Uterus (tissue), 4 donors: ENCODE measurements at places on chromosomes 4 and X. TPM values are rescaled to one million over a fixed set of nuclear protein-coding genes. Genes with fewer than 3 reads are reported as not detected.

GRCh38 chr4:165678236-165678935, 194.7 kb upstream of the TLL1 start:
- DNase-seq, result no peak

DNA sequence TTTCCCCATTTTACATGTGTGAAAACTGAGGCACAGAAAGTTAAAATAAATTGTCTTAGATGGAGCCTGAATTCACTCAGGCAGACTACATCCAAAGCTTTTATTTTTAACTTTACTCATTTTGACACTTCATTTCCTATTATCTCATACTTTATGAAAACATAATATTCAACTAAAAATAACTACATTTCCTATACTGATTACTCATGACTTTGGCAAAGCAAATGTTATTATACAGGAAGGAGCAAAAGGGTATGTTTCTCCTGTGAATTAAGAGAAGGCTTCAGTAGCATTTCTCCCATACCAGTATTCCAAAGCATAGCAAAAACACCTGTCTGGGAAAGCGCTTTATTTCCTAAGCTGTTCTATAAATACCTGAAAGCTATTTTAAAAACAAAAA, 178.6 kb downstream of the ADAMTS3 start:
- no peak for DNase-seq

DNA sequence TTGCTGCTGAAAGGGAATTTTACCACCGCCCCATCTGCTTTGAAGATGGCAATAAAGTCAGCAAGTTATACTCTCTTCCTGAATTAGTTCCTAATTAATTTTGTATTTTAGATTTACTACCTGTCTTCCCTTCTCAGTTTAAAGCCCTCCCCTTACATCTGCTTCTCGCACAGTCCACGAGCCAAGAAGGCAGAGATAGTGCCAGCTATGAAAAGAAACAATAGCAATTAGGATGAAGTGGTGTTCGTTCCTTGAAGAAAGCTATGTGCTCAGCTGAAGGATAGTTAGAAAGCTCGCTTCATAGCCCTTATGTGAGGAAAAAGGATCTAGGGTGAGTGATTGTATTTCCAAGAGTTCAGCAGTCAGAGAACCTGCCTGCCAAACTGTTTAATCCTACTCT, 1678.8 kb upstream of the TENM3 start:
- DNase-seq, result no peak

DNA sequence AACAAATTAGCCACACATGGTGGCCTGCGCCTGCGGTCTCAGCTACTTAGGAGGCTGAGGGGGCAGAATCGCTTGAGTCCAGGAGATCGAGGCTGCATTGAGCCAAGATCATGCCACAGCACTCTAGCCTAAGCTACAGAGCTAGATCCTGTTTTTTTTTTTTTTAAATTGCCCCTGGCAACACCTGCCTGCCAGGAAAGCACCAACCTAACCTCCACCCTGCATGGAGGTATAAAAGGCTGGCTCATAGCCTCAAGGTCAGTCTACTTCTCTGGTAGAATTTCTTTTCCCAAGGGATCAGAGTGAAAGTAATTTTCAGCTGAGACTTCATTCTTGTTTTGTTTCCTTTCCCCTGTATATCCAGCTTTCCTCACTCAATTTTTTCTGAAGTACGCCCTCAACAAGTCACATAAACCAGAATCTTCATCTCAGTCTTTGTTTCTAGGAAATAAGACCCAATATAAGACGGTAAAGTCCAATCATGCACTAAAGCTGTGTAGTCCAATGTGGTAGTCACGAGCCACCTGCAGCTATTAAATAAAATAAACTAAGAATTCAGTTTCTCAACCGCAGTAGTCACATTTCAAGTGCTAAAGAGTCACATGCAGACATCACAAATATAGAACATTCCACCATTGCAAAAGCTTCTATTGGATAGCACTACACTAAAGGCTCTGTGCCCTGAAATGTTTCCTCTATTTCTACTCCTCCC, 113.3 kb downstream of the HPGD start:
- no peak for DNase-seq

GRCh38 chrX:39477031-39477761, 620.6 kb downstream of the BCOR start:
- no peak for DNase-seq

GRCh38 chrX:68121835-68122234, 311.5 kb downstream of the OPHN1 start:
- DNase-seq, result no peak

RGN gene
- total RNA-seq, result 7.3 TPM

- DNase-seq, result no peak
Measured at GRCh38 chrX:23828881-23829280, 45.9 kb downstream of the SAT1 start.

LANCL3 gene
- total RNA-seq, result 0.83 TPM

VCX gene
- total RNA-seq, result 0.76 TPM
